ENCODE measurements at places on chromosomes 3 and 15.

DNA sequence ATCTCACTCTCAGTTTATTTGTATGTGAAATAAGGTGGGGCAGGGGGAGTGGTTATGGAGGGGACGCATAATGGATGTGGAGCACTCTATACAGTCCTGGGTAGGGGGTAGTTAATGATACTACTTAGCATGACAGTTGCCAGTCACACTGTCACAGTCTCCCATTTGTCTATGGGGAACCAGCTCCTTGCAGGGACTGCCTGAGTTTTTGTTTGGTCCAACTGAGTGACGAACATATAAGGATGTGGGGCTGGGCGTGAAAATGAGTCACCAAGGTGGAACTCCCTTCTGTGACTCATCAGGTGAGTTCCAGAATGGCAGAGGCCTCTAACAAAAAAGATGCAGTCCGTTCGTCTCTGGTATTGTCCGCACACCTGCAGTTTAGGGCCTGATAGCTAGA, 235.3 kb upstream of the ST8SIA2 start:
- no peak for DNase-seq

- no peak for DNase-seq
These were observed 221.4 kb downstream of the SOX2 start for GRCh38 chr3:181933052-181933618.

DNA sequence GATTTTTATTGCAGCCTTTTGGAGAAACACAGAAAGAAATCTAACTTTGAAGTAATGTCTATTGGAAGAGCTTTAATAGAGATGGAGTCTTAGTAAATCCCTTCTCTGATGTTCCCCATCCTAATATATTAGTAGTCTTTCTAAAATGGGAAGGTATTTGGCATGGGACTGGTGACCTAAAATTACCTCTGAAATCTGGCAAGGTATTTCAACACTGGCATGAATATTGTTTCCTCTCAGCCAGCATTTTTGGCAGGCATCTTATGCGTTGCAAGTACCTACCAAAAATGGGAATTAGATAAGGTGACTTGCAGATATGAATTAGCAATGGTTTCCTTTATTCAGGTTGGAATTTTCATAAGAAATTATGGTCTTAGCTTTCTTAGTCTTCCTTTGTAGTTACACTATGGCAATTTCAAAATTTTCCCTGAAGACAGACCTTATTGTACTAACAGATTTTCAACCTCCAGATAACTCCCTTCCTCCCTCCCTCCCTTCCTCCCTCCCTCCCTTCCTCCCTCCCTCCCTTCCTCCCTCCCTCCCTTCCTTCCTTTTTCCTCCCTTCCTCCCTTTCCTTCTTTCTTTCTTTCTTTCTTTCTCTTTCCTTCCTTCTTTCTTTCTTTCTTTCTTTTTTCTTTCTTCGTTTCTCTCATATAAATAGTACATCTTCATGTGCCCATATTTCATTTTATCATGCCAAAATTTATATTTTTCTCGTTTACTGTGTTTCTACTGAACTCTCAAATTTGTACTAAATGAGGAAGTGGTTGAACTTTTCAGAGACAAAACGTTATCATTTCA, 168.2 kb upstream of the KCNMB2 start:
- DNase-seq = no peak

GRCh38 chr15:93823971-93824913, 407.1 kb upstream of the MCTP2 start:
- DNase-seq = no peak

- peak; percentile 83 for DNase-seq
These were observed 704 bp downstream of the DLG1 start for GRCh38 chr3:197297476-197298340.

DNA sequence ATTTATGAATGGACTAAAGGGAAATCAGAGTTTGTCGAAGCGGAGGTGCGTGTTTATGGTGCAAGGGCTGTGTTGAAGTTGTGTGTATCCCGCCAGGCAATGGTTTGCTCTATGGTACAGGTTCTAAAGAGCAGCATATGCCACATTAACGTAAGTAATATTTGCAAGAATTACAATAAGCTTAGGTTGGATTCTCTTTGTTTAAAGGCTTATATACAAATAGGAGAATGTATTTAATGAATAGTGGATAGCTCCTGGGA, 800 bp downstream of the EPHA3 start:
- no peak for DNase-seq

DNA sequence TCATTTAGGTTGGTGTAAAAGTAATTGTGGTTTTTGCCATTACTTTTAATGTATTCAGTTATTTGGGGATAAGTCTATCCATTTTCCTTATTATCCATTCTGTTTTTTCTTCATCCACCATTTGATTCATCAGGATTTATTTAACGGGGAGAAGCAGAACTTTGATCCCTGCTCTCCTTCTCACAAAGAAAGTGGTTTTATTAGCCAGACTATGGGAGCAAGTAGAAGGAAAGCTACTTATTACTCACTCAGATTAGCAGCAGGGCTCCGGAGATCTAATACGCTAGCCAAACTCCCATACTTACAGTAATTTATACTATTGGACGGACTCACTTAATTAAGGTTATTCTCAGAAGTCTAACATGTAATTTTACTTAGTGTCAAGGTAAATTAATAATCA, 14.7 kb upstream of the TMEM87A start:
- DNase-seq = no peak

GRCh38 chr3:59876533-59877062, 826.8 kb upstream of the CFAP20DC start:
- no peak for DNase-seq

GRCh38 chr15:59063042-59063441, 41.9 kb upstream of the CCNB2 start:
- DNase-seq = no peak

DNA sequence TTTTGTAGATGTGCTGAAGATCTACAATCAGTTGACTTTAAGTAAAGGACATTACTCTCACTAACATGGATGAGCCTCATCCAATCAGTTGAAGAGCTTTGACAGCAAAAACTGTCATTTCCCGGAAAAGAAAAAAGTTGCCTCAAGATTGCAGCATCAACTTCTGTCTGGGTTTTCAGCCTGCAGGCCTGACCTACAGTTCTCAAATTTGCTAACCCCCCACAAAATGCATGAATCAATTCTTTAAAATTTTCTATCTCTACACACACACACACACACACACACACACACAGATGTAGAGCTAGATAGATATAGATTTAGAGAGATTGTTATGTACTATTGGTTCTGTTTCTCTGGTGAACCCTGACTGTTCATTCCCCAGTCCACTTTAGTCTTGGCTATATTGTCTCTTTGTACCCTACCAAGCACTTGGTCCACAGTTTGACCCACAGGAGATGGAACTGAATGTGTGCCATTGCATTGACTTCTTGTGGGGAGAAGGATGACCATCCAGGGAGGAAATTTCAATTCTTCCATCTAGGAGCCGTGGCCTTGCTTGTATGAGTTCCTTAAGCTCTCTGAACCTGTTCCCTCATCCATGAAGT, 228.3 kb downstream of the CLSTN2 start:
- no peak for DNase-seq

- DNase-seq = no peak
These were observed 8.2 kb downstream of the SLC6A6 start for GRCh38 chr3:14410503-14411165.

Measured in T-helper 9 cell (primary cell).